ENCODE measurements at places on chromosomes 7 and 10. TPM values are rescaled to one million over a fixed set of nuclear protein-coding genes. Genes with fewer than 3 reads are reported as not detected.

DNA sequence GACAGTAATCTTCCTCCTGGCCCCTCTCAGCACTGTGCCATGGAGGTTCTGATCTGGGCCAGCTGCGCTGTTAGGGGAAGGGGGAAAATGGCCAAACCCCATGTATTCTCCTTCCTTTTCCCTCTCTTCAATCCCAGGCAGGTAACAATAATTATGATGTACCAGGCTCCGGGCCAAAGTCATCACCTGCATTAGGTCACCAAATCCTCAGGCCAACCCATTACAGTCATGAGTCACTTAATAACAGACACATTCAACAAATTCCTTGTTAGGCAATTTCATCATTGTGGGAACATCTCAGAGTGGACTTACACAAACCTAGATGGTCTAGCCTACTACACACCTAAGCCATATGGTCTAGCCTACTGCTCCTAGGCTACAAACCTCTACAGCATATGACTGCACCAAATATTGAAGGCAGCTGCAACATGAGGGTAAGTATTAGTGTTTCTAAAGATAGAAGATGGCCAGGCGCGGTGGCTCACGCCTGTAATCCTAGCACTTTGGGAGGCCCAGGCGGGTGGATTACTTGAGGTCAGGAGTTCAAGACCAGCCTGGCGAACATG lies 2.2 kb upstream of the HSPB1 start:
- no peak for DNase-seq

- DNase-seq: no peak
These were observed 152.1 kb upstream of the TARP start for GRCh38 chr7:38425509-38425908.

The OGDHL gene
- total RNA-seq: 10.4 TPM

The SPDYE9 gene
- 0.18 TPM for total RNA-seq

The SH2B2 gene
- total RNA-seq: 7.9 TPM
